ENCODE measurements at places on chromosomes 11 and 22.

GRCh38 chr11:121350314-121351082 is 57.9 kb downstream of the SC5D start:
- peak; percentile 60 for DNase-seq

DNA sequence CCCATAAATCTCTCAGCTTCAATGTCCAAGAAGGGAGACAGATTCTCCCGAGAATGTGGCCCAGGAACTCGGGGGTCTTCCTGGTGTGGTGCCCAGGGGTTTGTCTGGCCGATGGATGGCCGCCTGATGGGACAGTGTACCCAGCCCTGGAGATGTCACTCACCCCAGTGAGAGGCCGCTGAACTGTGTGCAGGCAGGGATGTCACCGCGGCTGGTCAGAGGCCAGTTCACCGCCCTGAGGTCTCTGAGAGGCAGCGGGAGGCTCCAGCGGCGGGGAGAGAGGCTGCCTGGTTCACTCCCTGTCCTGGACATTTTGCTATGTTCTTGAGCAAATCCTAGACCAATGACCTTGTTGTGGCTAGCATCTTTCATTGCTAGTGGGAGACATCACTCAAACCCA is 1349.5 kb downstream of the BRD1 start:
- DNase-seq: no peak

DNA sequence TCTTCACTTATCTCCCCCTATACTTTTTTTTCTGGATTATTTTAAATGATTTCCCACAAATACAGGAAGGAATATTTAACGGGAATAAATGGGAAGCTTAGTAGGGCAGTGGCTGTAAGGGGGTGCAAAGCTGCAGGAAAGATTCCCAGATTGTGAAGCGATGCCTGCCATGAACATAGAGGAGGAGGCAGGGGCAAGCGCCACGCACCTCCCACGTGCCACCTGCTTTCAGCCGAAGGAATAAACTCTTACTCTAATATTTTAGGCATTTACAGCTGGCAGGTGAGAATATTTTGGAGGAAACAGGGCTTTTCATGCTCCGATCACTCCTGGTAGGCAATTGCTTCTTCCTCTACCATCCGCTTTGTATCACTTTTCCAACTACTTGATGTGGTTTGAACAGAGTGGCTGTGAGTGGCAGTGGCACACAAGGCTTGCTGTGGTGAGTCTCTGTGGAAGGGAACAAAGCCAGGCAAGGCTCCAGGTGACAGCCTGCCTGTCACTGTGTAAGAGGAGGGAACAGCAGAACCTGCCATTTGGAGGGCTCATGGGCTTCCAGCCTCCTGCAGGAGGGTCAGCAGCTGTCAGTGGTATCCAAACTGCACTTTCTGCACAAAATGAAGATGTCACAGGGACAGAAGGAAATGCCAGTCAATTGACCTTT is 54.5 kb upstream of the PLET1 start:
- DNase-seq: no peak

DNA sequence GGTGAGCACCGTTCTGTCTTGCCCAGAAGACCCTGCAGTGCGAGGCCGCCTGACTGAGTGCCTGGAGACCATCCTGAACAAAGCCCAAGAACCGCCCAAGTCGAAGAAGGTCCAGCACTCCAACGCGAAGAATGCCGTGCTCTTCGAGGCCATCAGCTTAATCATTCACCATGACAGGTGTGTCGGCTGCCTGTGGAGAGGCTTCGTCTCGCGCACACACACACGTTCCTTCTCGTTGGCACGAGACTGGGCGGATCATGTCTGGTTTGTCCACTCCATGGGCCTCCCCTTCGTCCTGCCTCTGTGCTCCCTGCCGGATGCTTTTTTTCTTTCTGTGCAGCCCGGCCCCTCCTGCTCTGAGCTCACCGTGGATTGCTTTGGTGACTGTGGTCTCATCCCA is 51.1 kb downstream of the MUC6 start:
- no peak for DNase-seq

DNA sequence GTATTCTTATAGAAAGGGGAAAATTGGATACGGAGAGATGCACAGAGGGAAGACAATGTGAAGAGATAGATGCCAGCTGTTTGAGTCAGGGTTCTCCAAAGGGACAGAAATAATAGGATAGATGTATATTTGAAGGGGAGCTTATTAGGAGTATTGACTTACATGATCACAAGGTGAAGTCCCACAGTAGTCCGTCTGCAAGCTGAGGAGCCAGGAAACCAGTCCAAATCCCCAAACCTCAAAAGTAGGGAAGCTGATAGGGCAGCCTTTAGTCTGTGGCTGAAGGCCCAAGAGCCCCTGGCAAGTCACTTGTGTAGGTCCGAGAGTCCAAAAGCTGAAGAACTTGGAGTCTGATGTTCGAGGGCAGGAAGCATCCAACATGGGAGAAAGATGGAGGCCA is 569.6 kb upstream of the LARGE1 start:
- no peak for DNase-seq

DNA sequence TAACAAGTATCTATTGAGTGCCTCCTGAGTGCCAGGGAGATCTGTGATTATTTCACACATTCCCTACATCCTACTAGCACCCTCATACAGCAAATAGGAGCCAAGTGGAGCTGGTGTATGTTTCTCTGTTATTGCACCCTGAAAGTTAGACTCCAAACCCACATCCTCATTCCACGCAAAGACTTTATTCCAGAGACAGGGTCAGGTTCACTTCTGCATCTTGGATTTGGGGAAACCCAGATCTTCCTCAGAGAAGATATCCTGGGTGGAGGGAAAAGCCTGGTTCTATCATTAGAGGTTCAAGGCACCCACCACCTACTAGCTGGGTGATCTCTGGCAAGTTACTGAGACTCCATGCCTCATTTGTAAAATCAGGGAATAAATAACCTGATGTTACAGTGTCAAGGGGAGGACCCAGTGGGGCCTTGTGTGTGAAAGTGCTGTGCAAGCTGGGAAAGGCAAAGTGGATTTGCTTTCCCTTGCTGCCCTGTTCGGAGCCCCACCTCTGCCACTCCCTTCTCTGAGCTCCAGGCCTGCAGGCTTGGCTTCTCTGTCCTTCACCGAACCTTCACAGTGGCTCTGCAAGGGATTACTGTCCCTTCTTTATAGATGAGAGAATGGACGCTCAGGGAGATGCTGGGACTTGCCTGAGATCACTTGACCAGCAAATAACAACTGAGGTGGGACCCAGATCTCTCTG is 991 bp upstream of the SLCO2B1 start:
- DNase-seq: no peak

DNA sequence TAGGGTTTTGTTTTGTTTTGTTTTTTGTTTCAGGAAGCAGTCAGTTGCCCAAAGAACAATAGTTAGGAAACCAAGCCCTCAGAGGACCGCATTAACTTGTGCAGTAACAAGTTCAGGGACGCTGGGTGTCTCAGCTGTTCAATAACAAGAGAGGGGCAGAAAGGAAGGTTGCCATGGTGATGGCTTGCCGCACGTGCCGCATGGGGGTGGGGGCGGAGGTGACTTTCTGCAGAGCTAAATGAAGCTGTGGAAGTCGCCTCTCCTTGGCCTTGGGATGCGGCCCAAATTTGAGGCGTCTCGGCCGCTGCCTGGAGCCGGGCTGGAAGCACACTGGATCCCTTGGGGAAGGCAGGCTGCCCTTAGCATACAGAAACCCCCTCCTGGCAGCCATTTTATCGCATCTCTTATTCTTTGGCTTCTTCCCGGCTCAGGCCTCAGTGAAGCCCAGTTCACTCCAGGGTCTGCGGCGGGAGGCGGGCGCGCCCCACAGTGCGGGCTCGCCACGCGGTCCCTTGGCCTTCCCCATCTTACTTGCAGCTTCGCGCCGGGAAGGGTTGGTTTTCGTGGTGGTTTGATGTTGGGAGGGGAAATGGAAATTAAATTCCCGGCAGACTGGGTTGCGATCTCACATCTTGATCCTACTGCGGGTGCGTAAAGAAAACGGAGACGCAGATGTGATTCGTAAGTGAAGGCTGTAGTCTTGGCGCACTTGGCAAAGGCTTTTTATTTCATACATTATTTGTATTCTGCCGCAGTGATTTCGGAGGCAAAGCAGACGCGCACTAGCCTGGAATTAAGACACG is 94.3 kb downstream of the SLC17A6 start:
- DNase-seq: peak; percentile 78

GRCh38 chr11:94310191-94310875 is 6.0 kb downstream of the IZUMO1R start:
- DNase-seq: no peak

GRCh38 chr11:128318856-128319474 is 268.4 kb downstream of the ETS1 start:
- no peak for DNase-seq

- no peak for DNase-seq
These were observed 676.2 kb downstream of the BRD1 start for GRCh38 chr22:49151256-49152126.

DNA sequence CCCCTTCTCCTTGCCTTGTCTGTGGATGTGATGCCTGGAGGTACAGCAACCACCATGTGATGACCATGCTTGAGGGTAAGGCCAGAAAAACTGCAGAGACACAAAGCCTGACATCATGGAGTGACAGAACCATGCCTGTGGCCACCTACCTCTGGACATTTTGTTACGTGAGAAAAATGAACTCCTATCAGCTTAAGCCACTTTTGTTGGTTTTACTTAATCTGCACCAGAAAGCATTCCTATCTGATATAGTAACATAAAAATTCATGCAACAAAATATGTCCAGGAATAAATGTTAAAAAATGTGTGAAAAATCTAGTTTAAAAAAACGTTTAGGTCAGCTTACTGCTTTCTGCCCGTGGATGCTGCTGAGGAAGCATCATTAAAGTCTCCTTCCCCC is 42.6 kb upstream of the P4HA3 start:
- no peak for DNase-seq

GRCh38 chr11:111983187-111983986 is 41.8 kb upstream of the DLAT start:
- DNase-seq: no peak

DNA sequence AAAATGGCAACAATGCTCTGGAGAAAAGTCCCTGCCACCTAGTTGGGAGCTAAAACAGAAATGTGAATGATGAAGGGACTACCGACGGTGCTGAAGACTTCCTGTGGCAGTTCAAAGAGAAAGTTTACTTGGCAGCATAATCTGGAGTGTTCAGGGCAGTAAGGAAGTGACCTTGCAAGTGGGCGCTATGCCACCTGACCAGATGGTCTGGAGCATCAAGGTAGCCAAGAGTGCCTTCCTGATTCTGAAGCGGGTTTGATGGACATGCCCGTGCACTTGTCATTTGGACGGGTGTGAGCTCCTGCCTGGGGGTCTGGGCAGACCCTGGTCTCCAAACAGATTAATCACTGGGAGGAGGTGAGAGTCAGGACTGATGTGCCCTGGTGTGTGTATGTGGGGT is 1.8 kb upstream of the SNX19 start:
- DNase-seq: no peak

- no peak for DNase-seq
These were observed 734 bp downstream of the C11orf58 start for GRCh38 chr11:16738947-16739815.

GRCh38 chr11:131999084-131999483 is 628.7 kb downstream of the NTM start:
- no peak for DNase-seq

GRCh38 chr11:45641961-45642360 is 23.5 kb downstream of the CHST1 start:
- DNase-seq: no peak

DNA sequence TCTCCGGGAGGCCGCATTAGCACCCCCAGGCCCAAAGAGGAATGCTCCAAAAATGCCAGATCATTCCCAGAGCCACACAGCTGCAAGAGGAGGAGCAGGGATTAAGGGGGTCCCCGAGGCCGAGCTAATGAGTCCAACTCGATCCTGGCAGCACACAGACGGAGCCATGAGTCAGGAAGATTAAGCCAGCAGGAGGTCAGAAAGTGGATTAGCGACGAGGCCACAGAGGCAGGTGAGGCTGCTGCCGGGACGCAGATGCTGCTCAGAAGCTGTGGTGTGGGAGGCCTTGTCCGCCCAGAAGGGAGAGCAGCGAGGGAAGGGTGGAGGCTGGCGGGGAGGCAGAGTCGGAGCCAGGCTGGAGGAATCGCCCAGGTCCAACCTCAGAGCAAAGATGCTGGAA is 120.5 kb downstream of the SHANK2 start:
- DNase-seq: no peak

DNA sequence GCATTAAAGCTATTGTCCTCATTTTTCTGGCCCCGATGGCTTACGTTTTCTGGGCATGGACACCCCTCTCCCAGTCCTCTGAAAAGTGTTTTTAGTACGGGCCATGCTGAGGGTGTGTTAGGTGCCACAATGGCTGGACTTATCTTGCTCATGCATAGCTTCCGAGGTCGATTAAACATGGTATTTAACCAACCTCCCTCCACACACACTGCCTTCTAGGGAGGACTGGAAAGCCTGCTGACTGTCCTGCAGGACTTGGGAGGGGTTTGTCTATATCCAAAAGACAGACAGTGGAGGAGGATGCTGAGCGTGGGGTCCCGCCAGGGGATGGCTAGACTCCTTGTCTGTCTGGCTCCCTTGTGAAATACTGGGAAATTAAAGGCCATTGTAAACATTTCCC is 95.3 kb downstream of the FBXO7 start:
- DNase-seq: no peak

DNA sequence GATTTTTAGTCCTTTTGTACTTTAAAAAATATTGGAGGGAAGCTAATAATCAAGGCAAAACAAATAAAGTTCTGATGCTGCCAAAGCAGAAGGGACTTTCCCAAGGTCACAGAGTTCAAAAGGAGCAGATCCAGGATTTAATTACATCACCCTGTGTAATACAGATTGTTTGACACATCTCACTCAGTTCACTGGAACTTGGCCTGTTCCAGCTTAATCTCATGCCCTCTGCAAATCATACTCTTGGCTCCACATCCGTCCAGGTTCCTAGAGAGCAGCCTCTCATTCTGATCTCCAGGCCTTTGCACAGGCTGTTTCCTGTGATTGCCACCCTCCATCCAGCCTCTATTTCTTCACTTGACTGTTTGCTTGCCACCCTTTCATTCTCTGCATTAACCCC is 151.7 kb downstream of the SPON1 start:
- DNase-seq: no peak

- DNase-seq: no peak
These were observed 1794.1 kb upstream of the RAG2 start for GRCh38 chr11:38392176-38392575.

DNA sequence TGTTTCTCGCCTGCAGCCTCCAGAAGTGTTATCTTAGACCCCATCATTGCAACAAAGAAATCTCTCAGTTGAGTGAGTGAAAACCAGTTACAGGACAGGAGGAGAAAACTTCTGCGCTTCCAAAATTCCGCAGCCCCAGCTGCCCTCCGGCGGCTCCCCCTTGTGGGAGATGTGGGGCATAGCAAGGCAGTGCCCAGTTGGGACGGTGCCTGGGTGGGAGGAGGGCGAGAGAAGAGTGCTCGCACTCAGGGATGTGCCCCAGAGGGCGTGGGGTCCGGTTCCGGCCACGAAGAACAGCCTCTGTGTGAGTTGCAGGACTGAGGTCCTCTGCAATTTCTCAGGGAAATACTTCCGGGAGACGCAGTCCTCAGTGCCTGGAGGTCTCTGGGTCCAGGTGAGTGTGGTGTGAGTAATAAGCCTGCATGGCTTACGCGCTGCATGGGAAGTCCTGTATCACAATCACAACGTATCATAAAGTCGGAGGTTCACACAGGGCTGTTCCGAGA is 87.0 kb upstream of the BLID start:
- DNase-seq: no peak

- DNase-seq: peak; percentile 88
These were observed 43.6 kb downstream of the CACNG2 start for GRCh38 chr22:36659762-36660509.

- DNase-seq: no peak
These were observed 31.2 kb downstream of the ALG9 start for GRCh38 chr11:111840143-111840542.

- DNase-seq: no peak
These were observed 76.5 kb upstream of the ARFGAP3 start for GRCh38 chr22:42933485-42934091.
